ENCODE measurements at places on chromosomes 5 and 9. TPM values are rescaled to one million over a fixed set of nuclear protein-coding genes. Genes with fewer than 3 reads are reported as not detected.

GARIN3 gene
- not detected for total RNA-seq

- DNase-seq = no peak
Measured at GRCh38 chr9:14766299-14766698, 43.8 kb upstream of the CER1 start.

DNA sequence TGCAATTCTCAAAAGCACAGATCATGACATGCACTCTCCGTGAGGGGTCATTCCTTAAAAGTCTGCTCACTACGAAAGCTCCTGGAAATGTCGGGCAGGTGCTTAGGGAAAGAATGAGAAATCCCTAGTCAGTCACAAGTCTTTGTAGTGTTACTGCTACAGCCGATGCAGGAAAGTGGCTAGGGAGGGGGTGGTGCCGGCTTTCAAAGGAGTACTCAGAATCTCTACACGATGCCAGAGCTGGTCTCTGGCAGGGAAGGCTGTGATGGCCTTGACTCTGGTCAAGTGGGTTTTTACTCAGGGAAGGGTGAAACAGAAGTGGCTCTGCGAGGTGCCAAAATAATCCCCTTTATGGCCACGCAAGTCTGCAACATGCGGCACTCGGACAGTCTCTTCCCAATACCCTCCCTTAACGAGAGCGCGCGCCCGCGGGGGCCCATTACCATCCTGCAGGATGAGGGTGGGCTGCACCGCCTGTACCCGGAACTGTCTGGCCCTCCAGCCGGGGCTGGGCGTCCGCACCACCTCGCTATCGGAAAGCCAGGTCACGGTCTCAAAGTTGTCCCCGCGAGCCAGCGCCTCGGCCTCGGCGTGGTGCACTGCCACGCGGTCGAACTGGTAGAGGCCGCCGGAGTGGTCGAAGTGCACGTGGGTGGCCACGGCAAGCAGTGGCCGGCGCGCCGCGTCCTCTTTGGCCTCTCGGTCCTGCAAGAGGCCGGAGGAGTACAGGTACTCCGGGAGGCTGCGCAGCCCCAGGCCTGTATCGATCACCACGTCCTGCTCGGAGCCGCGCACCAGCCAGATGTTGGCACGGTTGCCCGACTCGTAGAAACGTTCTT lies 956 bp downstream of the MBLAC2 start:
- peak; percentile 48 for DNase-seq

IL3 gene
- total RNA-seq = not detected

DNA sequence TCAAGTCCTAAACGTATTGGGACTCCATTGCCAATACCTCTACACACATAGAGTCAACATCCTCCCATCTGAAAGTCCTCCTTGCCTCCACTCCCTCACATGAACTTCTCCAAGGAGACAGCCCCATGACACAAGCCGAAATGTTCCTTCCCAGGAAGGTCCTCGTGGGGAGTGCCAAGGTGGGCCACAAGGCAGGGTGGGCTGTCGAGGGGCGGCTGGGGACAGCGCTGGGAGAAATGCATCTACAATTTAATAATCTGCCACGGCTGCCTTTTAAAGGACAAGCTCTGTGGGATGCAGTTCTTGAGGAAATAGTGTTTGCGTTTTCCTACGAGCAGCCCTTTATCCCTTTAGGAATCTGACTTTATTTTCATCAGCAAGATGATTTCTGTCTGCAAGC lies 138.7 kb downstream of the GABBR2 start:
- DNase-seq = no peak

DNA sequence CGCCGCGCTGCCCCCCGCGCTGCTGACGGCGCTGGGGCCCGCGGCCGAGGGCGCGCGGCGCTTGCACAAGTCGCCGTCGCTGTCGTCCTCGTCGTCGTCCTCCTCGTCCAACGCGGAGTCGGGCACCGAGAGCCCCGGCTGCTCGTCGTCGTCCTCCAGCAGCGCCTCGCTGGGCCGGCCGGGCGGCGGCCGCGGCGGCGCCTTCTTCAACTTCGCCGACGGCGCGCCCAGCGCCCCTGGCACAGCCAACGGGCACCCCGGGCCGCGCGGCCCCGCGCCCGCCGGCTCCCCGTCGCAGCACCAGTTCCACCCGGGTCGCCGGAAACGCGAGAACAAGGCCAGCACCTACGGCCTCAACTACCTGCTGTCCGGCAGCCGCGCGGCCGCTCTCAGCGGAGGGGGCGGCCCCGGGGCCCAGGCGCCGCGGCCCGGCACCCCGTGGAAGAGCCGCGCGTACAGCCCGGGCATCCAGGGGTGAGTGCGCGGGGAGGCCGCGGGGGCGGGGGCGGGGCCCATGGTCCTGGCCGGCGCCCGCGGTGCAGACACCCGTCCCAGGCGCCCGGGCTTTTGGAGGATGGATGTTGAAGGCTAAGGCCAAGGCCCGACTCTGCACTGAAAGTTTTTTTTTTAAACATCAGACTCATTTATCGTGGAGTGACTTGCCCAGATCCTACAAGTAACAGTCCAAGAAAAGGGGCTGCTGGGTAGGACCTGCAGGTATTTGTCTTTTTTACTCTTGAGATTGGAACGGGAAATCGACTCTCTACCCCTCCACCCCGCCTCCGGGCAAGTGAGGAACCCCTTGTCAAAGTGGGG lies 1.2 kb downstream of the TENT4A start:
- peak; percentile 90 for DNase-seq

DNA sequence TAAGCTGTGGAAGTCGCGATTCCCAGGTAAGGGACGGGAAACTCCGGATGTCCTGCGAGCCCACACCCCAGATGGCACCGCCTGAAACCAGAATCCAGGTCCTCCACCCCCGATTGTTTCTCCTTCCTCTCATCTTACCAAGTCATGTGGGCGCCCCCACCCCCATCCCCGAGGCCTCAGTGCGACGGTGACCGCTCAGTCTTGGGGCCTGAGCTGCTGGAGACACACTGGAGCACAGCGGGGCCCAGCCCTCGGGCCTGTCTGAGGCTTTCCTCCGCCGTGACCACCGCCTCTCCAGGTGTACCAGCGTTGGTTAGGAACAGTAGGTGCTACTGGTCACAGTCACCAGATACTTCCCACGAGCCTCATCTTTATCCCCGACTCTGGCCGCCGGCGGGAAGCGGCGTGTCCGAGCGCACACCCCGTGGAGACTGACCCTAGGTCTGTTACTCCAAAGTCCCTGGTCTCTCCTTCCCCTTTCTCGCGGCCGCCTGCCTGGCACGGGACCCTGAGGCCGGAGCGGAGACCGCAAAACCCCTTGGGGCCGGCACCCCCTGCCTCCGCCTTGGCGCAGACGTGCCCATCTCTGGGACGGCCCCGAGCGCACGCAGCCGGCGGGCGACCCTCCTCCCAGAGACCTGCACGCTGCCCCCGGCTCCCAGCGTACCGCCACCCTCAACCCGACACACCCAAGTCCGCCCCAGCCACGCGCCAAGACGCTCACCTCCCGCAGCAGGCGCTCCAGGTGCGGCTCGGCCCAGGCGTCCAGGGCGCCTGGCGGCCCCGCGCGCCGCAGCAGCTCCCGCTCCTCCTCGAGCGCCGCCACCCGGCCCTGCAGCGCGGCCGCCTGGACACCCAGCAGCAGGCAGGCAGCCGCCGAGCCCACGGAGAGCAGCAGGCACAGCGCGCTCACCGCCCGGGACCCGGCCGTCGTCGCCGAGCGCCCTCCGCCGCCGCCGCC lies 733 bp downstream of the COL23A1 start:
- DNase-seq = peak; percentile 92

Data from osteoblast (primary cell).